ENCODE measurements at places on chromosomes 12 and 14. TPM values are rescaled to one million over a fixed set of nuclear protein-coding genes. Genes with fewer than 3 reads are reported as not detected.

DPY19L2 gene
- total RNA-seq = not detected

GLS2 gene
- total RNA-seq = not detected

SELPLG gene
- 0.97 TPM for total RNA-seq

OR6C75 gene
- total RNA-seq = not detected

RIPK3 gene
- total RNA-seq = 2.3 TPM

MAP1LC3B2 gene
- total RNA-seq = 0.71 TPM

MYF6 gene
- not detected for total RNA-seq

GYS2 gene
- not detected for total RNA-seq

LHX5 gene
- not detected for total RNA-seq

BBS10 gene
- 22.1 TPM for total RNA-seq

NRXN3 gene
- total RNA-seq = not detected

SMCO3 gene
- not detected for total RNA-seq

PLEKHD1 gene
- total RNA-seq = 0.41 TPM

GARIN6 gene
- not detected for total RNA-seq

A2M gene
- total RNA-seq = not detected

KLRC3 gene
- not detected for total RNA-seq

NUDT4 gene
- total RNA-seq = 12.1 TPM

NT5DC3 gene
- total RNA-seq = 1.7 TPM

YARS2 gene
- 33.7 TPM for total RNA-seq

FAM181A gene
- not detected for total RNA-seq

KRT72 gene
- total RNA-seq = not detected

All from Karpas-422 (cell line).